Right hindlimb (tissue), 1 donor: ENCODE measurements at places on chromosomes 1 and 21.
A peak's percentile ranks its signal among the peaks of the same experiment; 100 is the strongest.

GRCh38 chr21:34693192-34693810 is 24.5 kb downstream of the CLIC6 start:
- DNase-seq: peak; percentile 50

GRCh38 chr1:160472112-160472511 is 50.9 kb downstream of the SLAMF6 start:
- no peak for DNase-seq

DNA sequence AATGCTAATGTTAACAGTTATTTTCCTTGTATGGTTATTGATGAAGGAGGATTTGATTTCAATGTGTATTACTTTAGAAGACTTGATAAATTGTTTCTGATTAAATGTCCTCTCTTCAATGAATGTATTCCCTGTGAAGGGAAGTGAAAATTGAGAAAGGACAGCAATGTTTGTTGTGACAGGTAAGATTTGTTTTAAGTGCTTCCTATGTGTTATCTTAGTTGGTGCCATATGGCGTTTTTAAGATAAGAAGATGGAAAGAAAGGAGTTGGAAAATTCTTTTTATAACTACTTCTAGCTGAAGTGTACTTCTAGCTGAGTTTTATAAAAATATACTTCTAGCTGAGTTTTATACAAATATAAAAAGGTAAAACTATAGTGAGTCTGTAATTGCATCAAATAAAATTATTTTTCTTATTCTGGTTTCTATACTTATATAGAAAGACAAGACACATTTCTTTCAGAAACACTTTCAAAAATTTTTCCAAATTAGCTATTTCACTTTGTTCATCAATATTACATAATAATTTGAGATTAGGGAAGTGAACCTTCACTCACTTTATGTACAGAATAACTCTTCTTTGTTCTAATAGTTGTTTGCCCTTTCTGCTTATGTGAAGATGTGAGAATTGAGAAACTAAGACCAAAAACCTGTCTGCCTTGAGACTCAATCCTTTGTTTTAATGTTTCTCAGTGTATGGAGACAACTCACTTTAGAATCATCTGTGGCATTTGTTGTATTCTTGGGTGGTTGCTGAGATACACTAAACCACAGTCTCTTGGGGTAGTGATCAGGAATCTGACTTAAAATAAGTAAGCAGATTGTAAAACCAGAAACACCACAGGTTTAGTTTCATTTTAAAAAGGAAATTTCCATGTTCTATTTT is 382.9 kb upstream of the B3GALT2 start:
- DNase-seq: no peak

DNA sequence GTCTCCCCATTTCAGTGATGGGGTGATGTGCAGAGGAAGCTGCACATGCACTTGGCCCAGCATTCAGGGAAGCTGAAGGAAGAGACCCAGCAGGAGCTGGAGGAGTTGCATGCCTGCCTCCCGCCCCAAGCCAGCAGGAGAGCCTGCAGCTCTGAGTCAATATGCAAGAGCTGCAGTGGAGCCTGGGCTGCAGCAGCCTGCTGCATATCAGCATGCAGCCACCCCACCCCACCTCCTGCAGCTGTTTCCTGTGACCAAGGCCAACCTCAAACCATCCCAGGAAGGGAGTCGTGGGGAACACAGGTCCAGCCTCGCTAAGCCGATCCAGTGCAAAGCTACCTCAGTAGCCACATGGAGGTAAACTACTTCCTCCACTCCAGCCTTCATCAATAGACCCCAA is 18.9 kb downstream of the AGT start:
- DNase-seq: no peak

DNA sequence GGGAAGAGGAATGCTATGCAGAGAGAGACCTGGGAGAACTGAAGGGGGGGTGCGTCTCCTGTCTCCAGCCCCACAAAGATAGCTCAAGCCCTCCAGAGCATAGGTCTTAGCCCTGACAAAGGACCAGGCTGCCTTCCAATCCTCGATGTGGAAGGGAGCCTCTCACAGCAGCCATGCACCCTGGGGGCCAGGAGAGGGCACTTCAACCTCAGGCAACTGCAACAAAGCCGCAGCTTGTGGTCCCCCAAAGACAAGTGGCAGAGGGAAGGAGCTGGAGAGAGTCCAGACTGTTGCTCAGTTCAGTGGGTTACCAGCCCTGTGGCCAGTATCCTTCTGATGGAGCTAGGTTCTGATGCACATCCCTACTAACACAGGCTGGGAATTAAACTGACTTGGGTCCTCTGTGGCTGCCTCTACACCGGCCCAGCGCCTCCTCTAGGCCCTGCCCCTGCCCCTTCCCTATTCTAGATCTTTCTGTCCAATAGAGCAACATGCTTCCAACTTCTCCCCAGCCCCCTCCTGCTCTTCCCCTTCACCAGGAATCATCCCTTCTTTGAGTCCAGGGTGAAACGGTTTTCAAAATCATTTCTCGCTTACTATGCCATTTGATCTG is 100.7 kb upstream of the SPATA6 start:
- DNase-seq: peak; percentile 63

DNA sequence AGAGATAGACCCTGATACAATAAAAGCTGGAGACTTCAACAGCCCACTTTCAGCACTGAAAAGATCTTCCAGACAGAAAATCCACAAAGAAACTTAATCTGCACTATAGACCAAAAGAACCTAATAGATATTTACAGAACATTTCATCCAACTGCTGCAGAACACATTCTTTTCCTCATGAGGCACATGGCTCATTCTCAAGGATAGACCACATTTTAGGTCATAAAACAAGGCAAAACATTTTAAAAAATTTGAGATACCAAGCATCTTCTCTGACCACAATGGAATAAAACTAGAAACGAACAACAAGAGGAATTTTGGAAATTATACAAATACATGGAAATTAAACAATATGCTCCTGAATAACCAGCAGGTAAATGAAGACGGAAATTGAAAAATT is 15.0 kb upstream of the IL20 start:
- DNase-seq: no peak
